ENCODE measurements at places on chromosomes 12 and 14.

DNA sequence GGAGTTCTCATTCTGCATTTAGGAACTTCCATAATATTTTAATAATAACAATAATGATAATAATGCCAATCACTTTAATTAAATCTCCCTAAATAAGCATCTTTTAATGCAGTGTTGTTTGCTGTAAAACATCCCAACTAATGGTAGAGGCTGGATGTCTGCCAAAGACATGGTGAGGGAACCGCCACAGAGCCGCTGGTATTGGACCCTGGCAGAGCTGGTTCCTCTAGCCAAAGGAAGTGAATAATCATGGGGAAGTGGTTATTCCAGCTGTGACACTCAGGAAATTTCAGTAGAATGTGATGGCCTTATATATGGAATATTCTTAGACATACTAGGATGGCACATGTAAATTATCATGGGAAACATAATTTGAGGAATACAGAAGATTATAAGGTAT, 483.3 kb downstream of the ZFP36L1 start:
- DNase-seq: no peak

- DNase-seq: no peak
Measured at GRCh38 chr12:128771681-128772080, 52.1 kb downstream of the SLC15A4 start.

DNA sequence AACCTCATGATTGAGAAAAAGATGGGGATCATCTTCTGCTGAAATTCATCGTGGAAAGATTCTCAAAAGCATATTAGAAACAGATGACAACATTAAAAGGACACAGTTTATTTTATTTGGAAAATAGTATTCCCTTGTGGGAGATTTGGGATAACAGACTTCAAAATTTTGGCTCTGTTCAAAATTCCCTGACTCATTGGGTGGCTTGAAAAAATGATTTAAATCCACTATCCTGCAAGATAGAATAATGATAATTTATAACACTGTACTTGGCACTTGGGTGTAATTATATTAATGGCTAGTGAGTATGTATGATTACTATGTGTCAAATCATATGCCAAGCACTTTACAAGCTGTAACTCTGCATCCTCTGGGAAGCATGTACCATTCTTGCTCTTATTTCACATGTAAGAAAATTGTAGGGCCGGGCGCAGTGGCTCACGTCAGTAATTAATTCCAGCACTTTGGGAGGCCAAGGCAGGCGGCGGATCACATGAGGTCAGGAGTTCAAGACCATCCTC, 128.8 kb downstream of the LMNTD1 start:
- no peak for DNase-seq

DNA sequence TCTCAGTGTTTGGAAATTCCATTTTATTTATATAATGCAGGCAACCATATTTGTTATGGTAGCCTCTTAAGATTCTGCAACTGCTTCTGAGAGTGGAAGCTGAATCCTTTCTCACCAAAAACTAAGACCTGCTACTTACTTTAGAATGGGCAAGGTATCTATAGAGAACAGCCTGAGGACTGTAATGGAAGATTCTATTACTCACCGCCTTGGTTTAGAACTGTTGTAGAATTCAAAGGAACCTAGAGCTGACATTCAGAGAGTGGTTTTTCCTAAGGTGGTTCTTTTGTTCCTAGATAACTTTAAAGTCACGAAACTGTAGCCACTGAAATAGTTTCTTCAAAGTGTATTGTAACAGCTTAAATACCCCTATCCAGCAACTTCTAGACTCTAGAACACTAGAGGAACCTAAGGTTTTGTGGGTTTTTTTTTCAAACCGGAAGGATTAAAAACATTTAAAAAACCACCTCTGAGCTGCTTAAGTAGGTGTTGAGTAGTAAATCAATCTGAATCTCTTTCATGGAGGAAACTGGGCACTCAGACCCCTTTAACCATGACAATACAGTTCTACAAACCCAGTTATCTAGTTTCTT, 4.2 kb downstream of the TDP1 start:
- no peak for DNase-seq

- DNase-seq: no peak
Measured at GRCh38 chr12:10615532-10615931, 2.1 kb upstream of the MAGOHB start.

GRCh38 chr14:98651037-98651436, 621.0 kb downstream of the BCL11B start:
- no peak for DNase-seq

- no peak for DNase-seq
Measured at GRCh38 chr12:11833174-11833895, 183.9 kb downstream of the ETV6 start.

DNA sequence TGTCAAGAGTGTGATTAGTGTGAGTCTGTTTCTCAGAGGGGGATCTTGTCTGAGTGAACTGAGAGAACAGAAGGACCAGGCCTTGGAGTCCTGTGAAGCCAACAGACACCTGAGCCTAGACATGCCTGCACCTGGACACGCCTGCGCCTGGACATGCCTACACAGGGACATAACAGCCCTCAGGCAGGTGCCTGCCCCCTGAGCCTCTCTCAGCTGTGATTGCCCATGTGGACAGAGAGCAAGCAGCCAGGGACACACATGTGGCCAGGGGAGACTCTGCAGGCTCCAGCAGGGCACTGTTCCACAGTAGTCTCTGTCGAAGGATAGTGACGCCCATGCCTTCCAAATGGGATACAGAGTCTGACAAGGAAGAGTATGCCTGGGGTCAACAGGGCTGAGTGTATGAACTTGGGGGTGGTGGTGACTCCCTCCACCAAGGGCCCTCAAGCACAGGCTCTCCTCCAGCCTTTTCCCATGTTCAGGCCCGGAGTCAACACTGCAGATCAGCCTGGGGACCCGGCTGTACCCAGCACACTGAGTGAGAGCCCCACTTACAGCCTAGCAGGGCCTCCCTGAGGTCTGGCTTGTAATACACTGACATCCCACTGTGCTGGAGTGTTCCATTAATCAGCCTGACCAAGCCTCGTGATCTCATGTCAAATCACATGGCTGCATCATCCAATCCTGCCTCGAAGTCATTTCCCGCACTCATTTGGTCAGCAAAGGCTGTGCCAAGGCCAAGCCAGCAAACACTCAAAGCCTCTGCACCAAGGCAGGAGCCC, 173.0 kb downstream of the CALM1 start:
- no peak for DNase-seq

DNA sequence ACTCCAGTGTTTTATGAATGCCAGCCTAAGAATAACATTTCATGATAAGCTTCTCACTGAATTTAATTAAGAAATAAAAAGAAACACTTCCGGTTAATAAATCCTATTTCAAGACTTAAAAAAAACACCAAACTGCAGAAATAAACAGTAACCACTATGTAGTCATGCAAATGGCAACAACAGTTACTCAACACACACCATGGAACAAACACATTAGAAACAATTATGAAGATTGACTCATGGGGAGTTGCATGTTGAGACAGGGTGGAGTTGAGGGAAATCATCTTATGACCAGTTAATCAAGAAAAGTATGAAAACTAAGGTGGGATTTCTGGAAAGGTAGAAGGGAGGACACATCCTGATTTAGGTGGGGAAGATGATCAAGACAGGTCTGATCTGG, 52.7 kb downstream of the PLBD1 start:
- no peak for DNase-seq

GRCh38 chr14:63713058-63713457, 14.8 kb downstream of the SGPP1 start:
- DNase-seq: no peak

DNA sequence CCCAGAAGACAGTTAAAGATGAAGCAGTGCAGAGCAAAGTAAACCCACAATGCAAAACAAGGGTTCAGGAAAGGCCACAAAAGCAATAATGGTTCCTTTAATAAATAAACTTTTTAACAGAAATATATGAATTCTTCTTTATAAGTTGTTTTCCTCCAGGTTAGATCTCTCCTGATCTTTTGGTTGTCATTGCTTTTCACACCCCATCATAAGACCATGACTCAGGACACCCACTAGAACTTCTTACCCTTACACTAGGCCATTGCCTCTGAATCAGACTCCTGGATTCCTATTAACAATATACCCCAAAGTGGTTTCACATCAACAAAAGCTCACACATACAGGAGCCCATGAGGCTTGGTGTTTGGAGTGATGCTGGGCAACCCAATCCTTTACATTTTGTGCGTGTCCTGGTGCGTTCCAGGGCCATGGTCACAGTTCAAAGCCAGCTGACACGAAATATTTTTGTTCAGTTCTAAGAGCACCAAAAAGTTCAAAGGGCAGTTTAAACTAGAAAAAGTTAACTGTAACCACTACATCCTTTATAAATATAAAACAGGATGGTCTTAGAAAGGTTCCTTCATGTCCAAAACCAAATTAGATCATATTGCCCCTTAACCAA, 187.0 kb downstream of the EPS8 start:
- no peak for DNase-seq

GRCh38 chr12:1464925-1465324, 129.5 kb downstream of the FBXL14 start:
- DNase-seq: no peak

DNA sequence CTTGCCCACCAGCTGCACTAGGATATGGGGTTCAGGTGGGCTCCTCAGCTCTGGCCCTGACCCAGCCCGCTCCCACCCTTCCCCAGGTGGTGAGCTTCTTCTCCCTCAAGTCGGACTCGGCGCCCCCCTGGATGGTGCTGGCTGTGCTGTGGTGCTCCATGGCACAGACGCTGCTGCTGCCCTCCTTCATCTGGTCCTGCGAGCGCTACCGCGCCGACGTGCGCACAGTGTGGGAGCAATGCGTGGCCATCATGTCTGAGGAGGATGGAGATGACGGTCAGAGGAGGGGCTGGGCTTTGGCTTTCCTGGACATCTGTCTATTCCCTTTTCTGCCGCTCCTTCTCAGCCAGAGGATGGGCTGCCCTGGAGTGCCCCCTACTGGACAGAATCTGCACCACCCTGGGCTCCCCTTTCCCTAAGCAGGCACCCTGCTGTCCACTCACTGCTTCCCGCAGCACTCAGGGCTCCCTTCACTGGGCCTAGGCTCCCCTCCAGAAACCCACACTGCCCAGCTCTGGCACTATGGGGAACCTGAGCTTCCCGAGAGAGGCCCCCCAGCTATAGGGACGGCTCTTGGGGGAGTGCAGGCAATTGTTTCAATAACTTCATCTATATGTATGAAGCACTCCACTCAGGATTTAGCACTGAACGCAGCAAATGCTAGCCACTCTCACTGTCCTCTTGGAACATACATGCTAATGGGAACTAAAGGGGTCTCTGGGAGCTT, 2.6 kb upstream of the P3H3 start:
- peak; percentile 88 for DNase-seq

GRCh38 chr12:53005215-53005985, 856 bp upstream of the EIF4B start:
- no peak for DNase-seq

DNA sequence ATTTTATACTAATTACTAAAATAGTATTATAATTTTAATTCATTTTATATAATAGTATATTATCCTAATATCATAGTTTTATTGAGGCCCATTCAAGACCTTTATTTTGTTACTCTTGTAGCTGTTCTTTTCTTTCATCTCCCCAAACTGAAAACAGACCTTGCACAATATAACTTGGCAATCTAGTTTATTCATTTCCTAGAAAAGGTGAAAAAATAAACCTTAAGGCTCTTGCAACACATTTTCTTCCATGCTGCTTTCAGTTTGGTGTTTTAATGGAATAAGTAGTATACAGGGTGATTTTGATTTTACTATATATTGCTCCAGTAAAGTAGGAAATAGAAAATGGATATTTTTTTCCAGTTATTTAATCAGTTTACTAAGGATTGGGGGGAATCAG, 174.0 kb downstream of the SLC2A13 start:
- DNase-seq: no peak

DNA sequence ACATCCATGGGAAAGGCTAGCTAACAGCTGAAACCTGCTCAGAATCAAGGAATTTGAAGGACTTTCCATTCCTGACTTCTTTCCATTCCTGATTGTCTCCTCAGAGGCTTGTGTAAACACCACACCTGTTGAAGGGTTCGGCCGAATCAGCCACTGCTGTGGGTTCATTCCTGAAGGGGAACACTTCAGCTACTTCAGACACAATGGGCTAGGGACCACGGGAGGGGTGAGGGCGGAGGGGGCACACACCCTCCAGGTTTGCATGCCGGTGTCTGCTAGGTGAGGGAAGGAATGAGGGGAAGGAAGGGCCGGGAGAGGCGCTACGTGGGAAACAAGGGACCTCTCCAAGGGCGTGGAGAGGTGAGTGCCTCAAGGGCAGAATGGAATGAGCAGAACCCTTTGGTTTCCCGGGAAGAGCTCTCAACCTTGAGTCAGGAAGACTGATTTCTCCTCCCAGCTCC, 1.3 kb downstream of the GPRC5A start:
- DNase-seq: no peak

GRCh38 chr14:73393375-73393774, 65.0 kb downstream of the NUMB start:
- DNase-seq: no peak

GRCh38 chr12:49126852-49127763, 4.1 kb downstream of the TUBA1B start:
- DNase-seq: no peak

DNA sequence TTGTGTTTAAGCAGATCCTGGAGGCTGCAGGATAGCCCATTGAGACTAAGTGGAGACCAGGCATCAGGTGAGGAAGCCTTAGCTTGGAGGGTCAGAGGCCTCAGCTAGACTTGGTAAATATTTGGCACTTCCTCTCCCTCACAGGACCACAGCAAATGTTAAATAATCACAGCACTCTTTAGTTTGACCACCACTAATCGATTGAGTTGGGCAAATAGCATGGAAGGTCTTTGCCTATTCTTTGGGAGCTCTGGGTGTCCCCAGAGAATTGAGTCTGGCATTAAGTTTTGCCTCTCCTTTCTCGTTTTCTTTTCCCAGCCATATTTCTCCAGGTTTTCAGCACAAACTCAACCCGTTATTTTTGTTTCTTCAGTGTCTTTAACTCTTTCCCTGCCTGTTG, 61.4 kb downstream of the ETV6 start:
- no peak for DNase-seq

DNA sequence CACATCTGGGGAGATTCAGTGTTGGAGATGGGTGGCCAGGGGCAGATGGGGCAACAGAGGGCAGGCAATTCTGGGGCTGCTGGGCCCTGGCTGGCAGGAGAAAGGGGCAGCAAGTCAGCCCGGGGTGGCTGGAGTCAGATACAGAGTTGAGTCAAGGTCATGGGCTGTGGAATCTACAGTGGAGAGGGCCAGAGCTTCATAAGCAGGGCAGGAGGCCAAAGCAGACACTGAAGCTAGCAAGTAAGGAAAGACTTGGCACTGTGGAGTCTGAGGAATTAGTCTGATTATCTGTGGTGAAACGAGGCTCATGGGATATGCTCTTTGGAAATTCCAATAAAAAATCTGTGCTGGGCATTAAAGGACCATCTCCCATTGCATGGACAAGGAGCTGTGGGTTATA, 95.5 kb downstream of the TMX1 start:
- DNase-seq: no peak

- no peak for DNase-seq
Measured at GRCh38 chr12:118166946-118167345, 31.0 kb downstream of the PEBP1 start.
